Cerebellum (tissue), 4 donors: ENCODE measurements at places on chromosomes 7 and 10. TPM values are rescaled to one million over a fixed set of nuclear protein-coding genes. Genes with fewer than 3 reads are reported as not detected.

TMEM196 gene
- 12.9 TPM for total RNA-seq

DYNC1I1 gene
- total RNA-seq: 15.2 TPM

HOXA9 gene
- total RNA-seq: not detected

RHOBTB1 gene
- 26.4 TPM for total RNA-seq

ANKRD61 gene
- total RNA-seq: not detected

CFAP69 gene
- total RNA-seq: 16.8 TPM

MRLN gene
- 12.2 TPM for total RNA-seq

IGF2BP3 gene
- total RNA-seq: 52.7 TPM

SRGN gene
- total RNA-seq: 12.3 TPM

PAXIP1 gene
- total RNA-seq: 20.5 TPM

OPN1SW gene
- 0.45 TPM for total RNA-seq

CACNB2 gene
- 16.2 TPM for total RNA-seq

IDI1 gene
- total RNA-seq: 67.2 TPM

WEE2 gene
- 0.45 TPM for total RNA-seq

PRRT4 gene
- total RNA-seq: 6.5 TPM

ZNF786 gene
- total RNA-seq: 16.0 TPM

ZNF775 gene
- total RNA-seq: 8.2 TPM

HIF1AN gene
- 22.0 TPM for total RNA-seq

TMEM140 gene
- total RNA-seq: 0.18 TPM

HYAL4 gene
- total RNA-seq: not detected

SAMD9 gene
- total RNA-seq: 1.5 TPM

SPDYE1 gene
- 0.09 TPM for total RNA-seq

ITIH2 gene
- 14.0 TPM for total RNA-seq

GLI3 gene
- 11.6 TPM for total RNA-seq

TAS2R41 gene
- total RNA-seq: not detected

GDF2 gene
- total RNA-seq: not detected

ACHE gene
- total RNA-seq: 14.4 TPM

SEPHS1 gene
- total RNA-seq: 43.4 TPM

NUTM2E gene
- 0.45 TPM for total RNA-seq

PHKG1 gene
- total RNA-seq: 2.5 TPM
